ENCODE measurements at places on chromosomes 7 and 10.

DNA sequence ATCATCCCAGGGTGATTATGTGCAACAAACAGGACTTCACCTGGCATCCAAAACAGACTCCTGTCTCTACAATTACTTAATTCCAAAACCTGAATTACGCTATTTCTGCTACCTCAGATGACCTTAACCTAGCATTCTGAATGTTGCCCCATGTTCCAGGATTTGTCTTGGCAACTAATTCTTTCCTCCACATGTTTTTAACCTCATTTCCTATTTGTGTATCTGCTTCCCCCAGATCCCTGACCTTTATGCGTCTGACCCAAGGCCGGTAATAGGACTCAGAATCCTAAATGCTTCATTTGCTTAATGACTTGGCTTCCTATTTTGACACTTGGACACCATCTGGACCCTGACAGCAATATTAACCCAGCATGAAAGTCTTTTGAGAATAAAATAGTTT, 8.7 kb upstream of the ING3 start:
- no peak for DNase-seq

- no peak for DNase-seq
These were observed 319.4 kb upstream of the MYO3A start for GRCh38 chr10:25614652-25615051.

GRCh38 chr7:12508554-12508953, 62.0 kb upstream of the SCIN start:
- DNase-seq: no peak

DNA sequence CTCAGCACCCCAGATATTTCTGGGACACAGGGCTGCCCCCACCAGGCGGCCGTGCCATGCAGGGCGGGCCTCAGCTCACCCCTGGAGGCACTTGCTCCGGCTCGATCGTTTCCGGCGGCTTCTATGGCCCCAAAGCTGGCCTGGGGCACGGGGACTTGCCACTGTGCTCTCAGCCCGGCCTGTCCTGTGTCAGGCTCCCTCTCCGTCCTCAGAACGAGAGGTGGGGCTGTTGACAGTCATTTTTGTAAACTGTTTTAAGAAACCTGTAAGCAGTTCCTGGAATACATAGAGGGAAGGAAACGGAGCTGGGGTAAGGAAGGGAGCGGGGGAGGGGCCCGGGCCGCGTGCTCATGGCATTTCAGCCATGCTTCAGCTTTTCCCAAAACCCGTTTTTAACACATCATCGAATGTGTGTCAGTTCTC, 30.7 kb upstream of the PRKAR1B start:
- no peak for DNase-seq

- no peak for DNase-seq
These were observed 262.3 kb downstream of the PTEN start for GRCh38 chr10:88125766-88126165.

- DNase-seq: no peak
These were observed 598.3 kb upstream of the GHITM start for GRCh38 chr10:83541046-83541445.

GRCh38 chr10:36606234-36606839, 519.1 kb upstream of the ANKRD30A start:
- DNase-seq: no peak

DNA sequence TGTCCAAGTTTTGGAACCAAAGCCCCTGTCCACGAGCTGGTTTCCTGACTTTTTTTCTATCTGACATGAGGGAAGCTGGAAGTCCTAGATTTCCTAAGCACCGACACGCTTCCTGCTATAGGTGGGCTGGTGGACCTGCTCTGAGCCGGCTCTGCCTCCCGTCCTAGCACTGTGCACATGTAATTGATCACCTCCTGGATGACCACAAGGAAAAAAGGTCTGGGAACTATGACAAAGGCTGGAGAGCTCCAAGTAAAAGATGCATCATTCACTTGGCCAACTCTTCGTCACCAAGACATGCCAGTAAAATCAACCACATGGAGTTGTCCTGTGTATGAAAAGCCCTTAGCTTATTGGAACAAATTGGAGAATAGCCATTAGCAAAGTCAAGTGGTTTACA, 104.8 kb downstream of the ITIH5 start:
- DNase-seq: no peak

DNA sequence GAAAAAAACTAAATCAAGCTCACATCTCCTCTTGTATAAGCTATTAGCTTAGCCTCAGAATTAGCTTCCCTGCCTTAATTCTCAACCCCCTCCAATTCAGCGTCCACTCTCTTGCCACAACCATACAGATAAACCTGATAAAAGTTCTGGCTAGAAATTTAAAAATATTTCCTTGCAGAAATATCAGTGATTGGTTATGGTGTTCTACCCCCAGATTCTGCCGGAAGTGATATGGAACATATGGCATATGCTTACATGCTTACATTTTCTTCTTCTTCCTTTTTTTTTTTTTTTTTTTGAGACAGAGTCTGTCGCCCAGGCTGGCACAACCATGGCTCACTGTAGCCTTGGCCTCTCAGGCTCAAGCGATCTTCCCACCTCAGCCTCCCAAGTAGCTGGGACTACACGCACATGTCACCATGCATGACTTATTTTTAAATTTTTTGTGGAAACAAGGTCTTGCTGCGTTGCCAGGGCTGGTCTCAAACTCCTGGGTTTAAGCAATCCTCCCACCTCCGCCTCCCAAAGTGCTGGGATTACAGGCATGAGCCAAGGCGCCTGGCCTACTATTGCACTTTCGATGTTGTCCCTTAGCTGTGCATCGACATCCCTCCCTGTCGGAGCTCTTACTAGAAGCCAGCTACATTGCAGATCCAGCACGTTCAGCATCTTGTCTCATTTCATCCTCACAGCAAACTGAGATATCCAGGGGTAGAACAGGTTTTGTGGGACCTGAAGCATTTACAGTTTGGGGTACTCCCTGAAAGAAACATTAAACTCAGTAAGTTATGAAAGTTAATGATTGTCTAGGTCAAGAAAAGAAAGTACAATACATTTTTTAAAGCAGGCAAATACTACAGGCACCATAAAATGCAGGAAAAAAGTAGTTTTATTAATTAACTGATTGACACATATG, 205.6 kb upstream of the TCF7L2 start:
- DNase-seq: no peak

- DNase-seq: no peak
These were observed 117.2 kb upstream of the EFCAB10 start for GRCh38 chr7:105698531-105698930.

GRCh38 chr10:74825371-74826141, 844 bp upstream of the KAT6B start:
- no peak for DNase-seq

GRCh38 chr7:77184990-77185389, 14.6 kb downstream of the FGL2 start:
- no peak for DNase-seq

DNA sequence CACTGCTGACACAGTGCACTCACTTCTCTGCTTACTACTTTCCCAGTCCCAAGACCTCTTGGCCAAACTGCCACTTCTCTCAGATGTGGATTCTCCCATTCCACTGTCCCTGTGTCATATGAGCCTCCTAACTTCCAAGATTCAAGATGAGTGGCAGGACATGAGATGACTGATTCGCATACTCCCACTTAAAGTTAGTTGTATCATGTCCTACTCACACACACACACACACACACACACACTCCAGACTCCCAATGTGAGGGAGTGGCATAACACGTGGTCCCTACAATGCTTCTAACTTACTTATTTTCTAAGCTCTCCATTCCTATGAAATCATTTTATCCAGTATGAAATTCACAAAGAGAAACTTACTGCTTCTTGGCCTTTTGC, 67.0 kb upstream of the CAV2 start:
- DNase-seq: no peak

DNA sequence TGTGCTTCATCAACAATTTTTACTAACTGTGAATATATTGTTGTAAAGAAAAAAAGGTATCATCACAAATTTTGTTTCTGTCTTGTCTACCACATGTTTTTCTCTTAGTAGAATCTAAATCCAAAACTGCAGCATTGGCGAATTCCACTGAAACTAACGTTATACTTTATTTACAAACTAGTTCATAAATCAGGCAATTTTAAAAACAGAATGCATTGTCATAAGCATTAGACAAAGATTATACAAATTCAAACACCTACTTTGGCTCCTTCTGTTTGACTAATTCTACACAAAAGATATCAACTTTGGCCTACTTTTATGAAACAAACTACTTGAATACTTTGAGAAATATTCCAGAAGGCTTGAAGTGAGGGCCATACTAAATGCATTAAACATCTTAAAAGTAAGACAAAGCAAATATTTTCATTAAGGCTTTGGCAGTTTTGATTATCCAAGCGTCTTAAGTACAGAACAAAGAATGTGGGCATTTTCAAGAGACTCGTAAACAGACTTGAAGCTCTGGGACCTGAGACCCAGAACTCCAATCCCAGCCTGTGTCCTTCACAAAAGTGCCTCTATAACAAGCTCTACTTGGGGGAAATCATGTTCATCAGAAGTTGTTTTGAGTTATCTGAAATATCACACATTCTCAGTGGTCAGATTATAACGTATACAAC, 81.0 kb downstream of the CPVL start:
- no peak for DNase-seq

DNA sequence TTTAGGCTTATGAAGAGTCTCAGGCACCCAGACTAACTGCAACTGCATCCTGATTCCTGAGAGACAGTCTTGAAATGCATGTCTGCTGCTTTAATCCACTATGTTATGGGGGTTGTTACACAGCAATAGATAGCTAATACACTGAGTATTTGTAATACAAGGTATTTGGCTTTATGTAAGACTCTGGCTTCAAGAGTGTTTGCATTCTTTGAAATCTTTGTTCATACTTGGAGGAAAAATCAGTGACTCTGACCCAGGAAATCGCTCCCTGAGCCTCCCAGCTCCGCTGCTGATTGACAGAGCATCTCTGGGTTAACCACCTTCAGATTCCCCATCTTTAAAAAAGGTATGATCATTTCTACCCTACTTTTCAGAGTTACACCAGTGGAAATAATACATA, 133.9 kb downstream of the MTPAP start:
- no peak for DNase-seq

DNA sequence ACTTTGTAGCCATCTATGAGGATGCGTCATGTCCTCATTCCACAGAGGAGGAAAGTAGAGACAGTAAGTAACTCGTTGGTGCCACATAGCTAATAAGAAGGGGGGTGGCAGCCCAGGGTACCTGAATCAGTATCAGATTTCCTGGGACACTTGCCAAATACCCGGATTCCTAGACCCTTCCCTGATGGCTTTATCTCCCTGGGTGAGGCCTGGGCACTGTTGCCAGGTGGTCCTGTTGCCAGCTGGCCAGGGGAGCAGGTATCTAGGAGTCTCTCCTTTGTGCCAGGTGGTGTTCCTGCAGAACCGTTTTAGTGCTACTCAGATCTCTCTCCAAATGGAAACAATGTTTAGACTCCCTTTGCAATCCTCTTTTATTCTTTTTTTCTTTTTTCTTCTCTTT, 12.7 kb downstream of the SLC29A3 start:
- no peak for DNase-seq

DNA sequence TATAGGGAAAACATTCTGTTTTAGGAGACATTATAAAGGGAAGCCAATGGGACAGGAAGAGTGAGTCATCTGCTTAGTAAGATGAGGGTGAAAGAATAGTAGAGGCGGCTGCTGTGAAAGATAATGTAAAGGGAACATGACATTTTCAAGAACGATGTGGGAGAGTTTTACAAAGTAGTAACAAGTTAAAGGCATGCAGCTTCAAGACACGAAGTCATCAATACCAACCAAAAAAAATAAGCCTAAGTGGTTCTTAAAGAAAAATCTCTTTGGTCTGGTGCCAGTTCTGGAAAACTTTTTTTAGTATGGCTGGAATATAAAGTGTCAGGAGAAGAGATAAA, 6.1 kb downstream of the GSTO1 start:
- no peak for DNase-seq

- DNase-seq: no peak
These were observed 804 bp downstream of the TMEM106B start for GRCh38 chr7:12211711-12212485.

GRCh38 chr10:86292462-86293395, 73.9 kb downstream of the GRID1 start:
- no peak for DNase-seq

GRCh38 chr10:119762805-119763798, 37.3 kb downstream of the INPP5F start:
- no peak for DNase-seq

GRCh38 chr7:36690514-36691187, 33.6 kb downstream of the AOAH start:
- no peak for DNase-seq

GRCh38 chr7:44977304-44977958, 1.4 kb downstream of the MYO1G start:
- DNase-seq: peak; percentile 48

DNA sequence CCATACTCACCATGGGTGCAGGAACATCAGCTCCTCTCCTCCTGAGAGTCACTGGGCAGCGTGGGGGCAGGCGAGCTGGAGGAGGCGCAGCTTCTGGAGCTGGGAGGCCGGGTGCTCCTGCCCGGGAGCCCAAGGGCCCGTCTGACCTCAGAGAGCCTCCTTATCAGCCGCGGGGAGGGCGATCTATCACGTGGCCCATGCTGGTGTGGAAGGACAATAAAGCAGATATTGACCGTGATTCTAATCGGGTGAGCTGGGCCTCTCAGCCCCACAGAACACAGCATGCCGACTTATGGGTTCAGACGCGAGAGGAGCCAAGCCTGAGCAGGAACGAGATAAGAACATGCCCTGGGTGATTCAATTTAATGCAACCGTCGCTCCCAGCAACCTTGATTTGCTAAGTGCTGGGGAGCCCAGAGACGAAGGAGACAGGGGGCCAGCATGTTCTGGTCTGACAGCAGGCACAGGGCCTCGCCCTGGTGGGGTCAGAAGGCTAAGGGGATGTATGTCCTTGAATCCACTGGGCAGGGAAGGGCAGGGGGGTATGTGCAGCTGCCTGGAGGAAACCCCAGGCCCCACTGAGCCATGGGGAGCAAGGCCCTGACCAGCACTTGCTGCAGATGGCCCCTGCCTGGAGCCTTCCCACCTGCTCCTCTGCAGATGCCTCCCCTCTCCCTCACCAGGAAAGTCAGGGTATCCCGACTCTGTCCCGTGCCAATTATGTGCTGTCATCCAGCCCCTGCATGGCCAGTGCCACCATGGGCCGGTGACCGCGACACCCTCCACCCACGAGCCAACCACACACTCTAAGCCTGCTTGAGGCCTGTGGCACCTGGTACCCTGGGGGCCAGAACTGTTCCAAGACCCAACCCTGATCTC, 95.3 kb upstream of the RET start:
- DNase-seq: no peak

DNA sequence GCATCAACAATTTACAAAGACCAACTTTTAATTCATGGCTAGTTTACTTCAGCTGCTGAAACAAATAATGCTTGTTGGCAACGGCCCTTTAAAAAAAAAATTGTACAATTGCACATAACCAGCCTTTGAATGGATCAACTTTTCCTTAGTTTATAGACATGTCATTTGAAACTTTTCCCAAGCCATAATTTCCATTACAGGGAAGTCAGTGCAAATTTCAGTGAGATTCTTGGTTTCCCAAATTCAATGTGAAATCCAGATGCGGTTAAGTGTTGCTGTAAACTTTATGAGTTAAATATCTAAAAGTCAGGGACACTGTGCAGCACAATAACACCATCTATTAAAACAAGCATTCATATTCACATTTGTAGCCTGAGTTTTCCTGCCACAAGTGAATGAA, 182.2 kb downstream of the JAZF1 start:
- no peak for DNase-seq

Data from activated CD8-positive, alpha-beta memory T cell treated with anti-CD3 and anti-CD28 coated beads for 4 hours (primary cell).